GM13977 (cell line): ENCODE measurements at places on chromosomes 5 and 9.

- no peak for DNase-seq
Observed at GRCh38 chr5:160835818-160836528, 16.0 kb downstream of the ATP10B start.

- DNase-seq = no peak
Observed at GRCh38 chr9:10204276-10204675, 408.5 kb downstream of the PTPRD start.

- no peak for DNase-seq
Observed at GRCh38 chr9:83062651-83063527, at the start of gene RASEF. Gene RASEF (minus strand): TSS chr9:83063142. CDS start chr9:83062867, 275 bp downstream.

DNA sequence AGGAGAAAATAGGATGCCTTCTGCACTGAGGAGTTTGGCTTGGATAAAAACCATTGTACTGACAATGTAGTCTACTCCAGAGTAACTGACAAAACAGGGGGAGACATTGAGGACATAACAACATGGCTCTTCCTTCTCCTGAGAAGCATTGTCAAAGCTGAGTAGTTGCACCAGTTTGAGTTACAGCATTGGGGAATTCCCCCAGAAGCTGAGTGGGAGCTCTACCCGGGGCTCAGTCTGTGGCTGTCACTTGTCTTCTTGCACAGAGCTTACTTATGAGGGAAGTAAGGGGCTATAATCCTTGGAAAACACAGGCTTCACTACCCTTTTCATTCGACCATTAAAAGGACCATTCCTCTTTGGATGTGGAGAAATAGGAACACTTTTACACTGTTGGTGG is 21.2 kb downstream of the HSPB3 start:
- no peak for DNase-seq

GRCh38 chr5:134127376-134127861 is 12.9 kb downstream of the TCF7 start:
- no peak for DNase-seq
